ENCODE measurements at places on chromosomes 5 and 9.

- no peak for DNase-seq
These were observed 453.4 kb upstream of the GRAMD2B start for GRCh38 chr5:125969814-125970171.

GRCh38 chr5:38193015-38193581, 65.3 kb upstream of the EGFLAM start:
- peak; percentile 67 for DNase-seq

DNA sequence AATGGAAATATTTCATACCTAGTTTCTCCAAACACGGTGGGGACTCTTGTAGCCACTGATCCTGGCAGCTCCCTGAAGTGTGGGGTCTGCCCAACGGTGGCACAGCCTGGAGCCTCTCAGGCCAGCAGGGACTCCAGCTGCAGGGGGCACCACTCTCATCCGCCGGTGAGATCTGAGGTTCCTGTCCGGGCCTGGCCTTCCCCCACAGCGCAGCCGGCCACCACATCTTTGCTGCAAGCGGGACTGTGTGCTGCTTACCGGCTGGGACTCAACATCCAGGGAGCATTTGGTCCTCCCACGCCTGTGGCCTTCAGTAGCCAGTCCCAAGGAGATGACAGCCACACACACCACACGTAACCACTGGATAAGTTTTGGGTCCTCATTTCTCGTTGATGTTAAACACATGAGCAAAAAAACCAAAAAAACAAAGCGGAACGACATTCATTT, 7.7 kb upstream of the NKX2-5 start:
- no peak for DNase-seq

DNA sequence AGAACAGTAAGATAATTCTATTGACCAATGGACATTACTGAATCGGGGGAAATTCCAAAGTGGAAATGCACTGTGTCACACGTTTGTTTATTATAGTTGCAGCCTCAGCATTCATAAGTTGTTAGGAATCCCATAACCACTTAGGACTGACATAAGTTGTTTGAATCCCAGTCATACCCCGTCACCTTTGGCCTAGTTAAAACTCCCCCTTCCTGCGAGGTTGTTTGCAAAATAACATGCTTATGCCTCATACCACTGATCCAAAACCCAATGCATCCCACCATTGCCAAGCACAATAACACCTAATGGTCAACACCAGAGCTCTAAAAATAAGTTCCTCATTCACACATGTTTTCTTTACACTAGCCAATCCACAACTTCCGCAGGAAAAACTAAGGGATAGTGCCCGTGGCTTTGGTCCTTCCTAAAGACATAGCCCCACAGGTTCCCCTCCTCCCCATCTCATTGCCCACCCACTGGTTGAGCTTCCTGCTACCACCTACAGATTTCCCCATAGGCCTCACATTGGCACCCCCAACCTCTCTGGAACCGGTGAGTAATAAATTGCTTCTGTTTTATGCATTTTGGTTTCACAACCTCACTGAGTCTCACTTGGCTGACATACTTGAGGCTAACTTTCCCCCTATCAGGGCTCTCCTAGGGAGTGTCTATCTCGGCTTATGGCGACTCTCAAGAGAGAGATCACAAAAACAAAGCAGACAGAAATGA, 42.3 kb upstream of the MUSK start:
- peak; percentile 13 for DNase-seq

DNA sequence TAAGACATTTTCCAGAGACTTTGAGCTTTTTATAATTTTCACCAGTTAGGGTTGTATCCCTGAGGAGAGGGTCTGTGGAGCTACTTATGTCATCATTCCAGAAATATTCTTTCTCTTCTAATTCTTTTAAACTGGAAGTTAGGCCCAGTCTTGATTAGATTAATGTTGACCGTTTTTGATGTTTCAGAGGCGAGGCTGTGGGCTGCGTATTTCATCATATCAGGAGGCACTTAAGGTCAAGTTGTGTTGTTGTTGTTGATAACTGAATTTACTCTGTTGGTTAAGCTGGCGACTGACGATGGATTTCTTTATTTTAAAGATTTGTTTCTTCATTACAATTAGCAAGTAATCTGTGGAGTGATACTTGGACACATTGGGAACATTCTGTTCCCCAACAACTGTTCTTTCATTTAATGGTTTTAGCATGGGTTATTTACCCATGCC, 20.1 kb downstream of the IPO11 start:
- no peak for DNase-seq

DNA sequence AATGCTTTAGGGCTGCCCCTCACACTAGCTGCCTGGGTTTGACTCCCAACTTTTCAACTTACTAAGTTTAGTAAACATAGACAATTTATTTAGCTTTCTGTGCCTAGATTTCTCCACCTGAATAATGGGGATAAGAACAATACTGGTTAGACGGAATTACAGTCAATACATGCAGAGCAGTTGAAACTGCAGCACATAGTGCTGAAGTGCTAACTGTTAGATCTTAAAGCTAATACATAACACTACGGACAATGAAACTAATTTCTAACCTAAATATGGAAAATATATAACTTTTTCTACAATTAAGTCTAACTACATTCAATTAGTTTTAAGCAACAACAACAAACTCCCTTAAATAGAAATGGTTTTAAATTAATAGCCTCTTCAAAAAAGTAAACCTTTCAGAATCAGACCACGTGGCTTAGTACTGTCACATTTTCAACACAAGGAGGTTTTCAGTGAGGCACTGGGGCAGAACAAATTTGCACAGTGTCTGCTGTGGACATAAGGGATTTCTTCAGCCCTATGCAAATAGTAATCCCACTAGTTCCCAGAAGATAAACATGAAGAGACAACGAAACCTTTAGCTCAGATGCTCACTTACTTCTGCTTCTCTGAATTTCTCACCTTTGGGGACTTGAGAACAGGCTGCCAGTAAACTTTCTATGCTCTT, 293.4 kb downstream of the EDIL3 start:
- DNase-seq = no peak

DNA sequence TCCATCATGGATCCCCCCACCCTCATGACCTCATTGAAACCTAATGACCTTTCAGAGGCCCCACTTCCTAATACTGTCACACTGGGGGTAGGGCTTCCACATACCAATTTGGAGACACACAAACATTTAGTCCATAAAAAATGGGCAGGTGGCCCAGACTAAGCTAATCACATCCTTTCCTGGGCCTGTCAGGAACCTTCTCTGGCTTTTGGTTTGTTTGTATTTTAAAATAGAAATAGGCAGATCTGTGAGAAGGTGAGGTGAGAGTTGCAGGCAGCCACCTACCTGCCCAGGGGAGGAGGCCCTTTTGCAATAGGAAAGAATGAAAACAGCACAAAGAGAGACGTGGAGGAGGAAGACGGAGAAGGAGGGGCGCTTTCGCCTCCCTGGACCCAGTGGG, 90.2 kb upstream of the BOD1 start:
- no peak for DNase-seq
